ENCODE measurements at places on chromosomes 7 and 10.

DNA sequence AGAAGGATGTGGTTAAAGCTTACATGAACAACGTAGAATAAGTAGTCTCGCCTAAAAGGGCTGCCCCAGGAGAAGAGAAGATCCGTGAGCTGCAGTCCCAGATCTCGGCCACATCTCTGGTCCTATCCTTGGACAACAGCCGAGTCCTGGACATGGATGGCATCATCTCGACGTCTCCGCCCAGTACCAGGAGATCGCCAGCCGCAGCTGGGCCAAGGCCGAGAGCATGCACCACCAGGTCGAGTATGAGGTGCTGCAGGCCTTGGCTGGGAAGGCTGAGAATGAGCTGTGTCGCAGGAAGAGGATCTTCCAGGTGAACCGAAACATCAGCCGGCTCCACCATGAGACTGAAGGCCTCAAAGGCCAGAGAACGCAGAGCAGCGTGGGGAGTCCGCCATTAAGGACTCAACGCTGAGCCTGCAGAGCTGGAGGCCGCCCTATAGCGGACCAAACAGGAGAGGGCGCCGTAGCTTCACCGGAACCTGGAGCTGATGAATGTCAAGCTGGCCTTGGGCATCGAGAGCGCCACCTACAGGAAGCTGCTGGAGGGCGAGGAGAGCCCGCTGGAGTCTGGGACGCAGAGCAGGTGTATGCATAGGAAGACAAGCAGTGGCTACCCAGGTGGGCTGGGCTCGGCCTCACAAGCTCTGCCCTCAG lies 22.2 kb downstream of the LIPK start:
- DNase-seq, result peak; percentile 5

GRCh38 chr7:156419782-156420181 lies 220.8 kb upstream of the RNF32 start:
- no peak for DNase-seq

DNA sequence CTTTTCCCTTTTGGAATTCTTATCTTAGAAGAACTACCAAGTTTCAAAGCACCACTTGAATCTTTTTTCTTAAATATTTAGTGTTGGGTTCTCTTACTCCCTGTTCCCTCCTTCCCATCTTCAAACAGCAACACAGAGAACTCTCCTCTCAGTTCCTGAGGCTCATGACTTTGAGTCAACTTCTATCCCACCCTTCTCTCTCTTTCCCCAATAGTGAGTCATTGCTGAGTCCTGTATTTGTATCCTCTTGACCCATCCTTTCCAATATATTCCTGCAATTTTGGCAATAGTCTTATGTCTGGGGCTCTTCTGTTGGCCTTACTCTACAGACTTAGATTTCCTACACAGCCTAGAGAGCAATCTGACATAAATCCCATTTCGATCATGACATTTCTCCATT lies 20.8 kb upstream of the JCAD start:
- no peak for DNase-seq

DNA sequence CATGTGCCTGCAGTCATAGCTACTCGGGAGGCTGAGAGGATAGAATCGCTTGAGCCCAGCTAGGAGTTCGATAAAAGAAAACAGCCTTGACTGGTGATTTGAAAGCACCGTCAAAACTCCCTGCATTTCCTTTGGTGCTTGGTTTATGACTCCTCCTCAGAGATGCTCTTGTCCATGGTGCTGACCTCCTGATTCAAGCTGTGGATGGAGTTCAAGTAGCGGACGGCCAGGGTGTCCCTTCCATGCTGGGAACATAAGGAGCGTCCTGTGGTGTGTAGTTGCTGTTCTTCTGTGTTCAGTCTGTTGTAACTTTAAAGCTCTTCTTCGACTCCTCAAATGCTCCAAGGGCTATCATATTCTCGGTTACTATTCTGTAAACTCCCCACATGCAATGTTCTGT lies 382.5 kb upstream of the KIAA1217 start:
- DNase-seq, result peak; percentile 14

DNA sequence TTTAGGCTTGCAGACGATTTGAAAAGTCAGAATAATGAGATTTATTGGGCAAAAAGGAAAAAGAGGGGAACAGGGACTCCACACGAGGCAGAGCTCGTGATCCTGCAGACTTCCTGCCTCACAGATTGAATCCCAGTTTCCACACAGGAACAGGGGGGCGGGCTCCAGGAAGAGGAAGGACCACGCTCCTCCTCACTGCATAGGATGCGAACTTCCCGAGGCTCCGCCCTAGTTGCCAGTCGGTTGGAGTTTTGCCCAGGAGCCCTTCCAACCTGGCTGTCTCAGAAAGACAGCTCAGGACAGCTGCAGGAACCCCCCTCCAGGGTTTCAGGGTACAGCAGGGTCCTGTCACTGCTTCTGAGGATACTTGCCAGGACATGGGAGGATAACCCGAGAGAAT lies 488.3 kb upstream of the ADARB2 start:
- DNase-seq, result no peak

DNA sequence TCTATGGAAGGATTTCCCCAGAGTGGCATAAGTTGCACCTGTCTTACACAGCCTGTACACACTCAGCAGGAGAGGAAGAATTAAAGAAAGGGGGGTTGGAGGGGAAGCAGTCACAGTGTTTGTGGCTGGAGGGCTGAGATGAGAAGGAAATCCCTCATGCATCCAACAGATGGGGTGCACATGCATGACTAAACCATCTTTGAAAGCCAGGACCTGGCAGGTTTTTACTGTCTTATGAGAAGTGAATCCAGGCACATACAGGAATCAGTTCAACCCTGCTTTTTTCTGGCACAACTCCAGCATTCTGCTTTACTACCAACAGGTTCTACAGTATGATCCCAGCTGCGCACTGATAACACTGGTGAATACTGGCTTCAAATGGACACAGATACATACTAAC lies 107.7 kb downstream of the CACNA2D1 start:
- DNase-seq, result peak; percentile 13

- no peak for DNase-seq
Measured at GRCh38 chr10:46286991-46287693, at the start of gene ANTXRL. Gene ANTXRL (plus strand): TSS chr10:46286997. CDS start chr10:46287263, 266 bp downstream.

DNA sequence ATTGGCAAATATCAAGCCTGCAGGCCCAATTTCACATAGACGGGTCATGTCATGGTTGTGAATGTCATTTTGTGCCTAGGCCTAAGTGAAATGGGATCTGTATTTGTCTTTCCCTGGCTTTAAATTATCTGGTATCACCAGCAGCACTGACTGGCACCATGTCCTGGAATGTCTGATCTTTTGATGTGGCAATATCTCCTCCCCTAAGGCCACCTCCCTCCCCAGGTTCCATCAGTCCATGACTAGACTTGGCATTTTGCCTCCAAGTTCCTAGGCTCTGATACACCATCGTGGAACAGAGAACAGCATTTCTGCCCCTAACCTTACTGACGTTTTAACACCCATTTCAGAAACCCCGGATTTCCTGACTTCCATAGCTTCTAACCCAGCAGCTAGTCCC lies 513.9 kb downstream of the GALNT17 start:
- no peak for DNase-seq

DNA sequence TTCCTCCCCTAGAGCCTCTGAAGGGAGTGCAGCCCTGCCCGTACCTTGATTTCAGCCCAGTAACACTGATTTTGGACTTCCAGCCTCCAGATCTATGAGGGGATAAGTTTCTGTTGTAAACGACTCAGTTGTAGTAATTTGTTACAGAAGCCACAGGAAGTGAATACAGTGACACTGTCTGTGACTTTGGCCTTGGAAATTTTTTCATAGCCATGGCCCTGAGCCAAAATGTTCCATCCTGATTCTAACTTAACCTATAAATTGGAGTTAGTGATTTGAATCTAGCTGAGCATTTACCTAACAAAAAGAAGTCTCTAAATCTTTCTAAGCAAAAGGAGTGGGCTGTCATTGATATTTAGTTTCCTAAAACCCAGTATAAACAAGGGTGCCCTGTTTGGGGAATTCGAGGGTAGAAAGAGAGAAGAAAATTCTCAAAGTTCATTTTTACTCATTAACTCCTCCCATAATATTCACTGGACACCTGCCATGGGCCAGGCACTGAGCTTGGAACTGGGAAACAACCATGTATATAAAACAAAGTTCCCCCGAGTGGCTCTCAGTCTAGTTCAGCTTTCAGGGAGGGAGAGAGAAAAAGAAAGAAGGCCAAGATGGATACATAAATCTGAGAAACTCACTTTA lies 162.3 kb downstream of the SKIDA1 start:
- peak; percentile 17 for DNase-seq

- DNase-seq, result no peak
Measured at GRCh38 chr7:26337232-26337865, 45.7 kb downstream of the SNX10 start.

DNA sequence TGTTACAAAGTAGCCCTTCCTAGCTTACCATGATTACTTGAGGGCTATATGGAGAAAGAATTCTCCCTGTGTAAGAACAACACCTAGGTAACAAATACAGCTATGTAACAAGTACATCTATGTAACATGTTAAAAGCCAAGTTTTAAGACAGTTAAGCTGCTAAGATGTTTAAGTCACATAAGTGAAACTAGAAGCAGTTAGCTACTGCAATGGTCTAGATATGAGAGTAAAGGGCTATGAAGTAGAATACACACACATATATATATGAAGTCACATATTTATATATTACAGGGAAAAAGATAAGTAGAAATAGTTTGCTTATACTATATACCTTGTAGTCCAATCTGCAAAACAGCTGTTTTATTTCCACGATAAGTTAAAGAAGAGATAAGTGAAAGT lies 14.4 kb downstream of the POT1 start:
- no peak for DNase-seq

- DNase-seq, result no peak
Measured at GRCh38 chr7:124690840-124691239, 74.8 kb downstream of the GPR37 start.

GRCh38 chr7:139109983-139110411 lies 477 bp upstream of the ZC3HAV1 start:
- DNase-seq, result no peak

DNA sequence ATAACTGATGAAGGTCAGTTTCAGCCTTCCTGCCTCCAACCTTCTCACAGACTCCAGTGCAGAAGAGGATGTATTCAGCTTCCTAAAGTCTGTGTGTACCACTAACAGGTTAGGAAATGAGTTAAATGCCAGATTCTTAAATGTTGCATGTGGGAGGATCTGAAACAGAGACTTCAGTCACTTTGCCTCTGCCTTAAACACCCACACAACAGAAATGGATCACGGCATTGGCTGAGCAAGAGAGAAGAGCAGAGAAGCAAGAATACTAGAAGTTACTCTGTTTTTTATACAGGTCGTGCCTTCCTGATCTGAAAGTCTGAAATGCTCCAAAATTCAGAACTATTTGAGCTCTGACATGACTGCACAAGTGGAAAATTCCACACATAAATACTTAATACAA lies 98.9 kb upstream of the ARHGAP21 start:
- no peak for DNase-seq

DNA sequence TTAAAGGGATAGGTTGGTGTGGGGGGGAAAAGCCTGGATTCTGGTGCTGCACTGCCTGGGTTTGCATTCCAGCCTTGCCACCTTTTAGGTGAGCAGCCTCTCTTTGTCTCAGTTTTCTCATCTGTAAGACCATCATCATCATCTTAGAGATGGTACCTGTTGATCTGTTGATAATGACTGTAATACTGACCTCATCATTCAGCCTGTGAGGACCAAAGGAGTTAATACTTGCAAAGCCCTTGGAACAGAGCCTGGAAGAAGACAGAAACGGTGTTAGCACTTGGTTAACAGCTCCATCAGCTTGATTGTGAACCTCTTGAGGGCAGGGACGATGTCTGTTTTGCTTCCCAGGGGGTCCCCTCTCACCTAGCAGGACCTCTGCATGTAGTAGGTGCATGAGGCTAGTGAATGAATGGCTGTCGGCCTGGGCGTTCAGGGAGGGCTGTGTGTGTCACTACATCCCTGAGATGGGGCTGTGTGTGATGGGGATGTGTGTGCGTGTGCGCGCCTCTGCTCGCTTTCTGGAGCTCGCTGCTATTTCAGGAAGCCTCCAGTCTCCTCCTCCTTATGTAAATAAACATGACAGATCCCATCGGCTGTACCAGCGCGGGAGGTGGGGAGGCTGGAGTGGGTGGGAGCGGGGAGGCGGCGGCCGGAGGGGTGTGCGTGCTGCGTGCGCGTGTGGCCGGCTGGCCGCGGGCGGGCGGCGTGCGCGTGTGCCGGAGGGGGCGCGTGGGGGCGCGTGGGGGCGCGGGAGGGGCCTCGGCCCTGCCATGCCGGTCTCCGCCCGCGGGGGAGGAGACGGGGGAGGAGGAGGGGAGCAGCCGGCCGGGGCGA lies 61.2 kb downstream of the NEURL1 start:
- DNase-seq, result peak; percentile 55

GRCh38 chr7:26691886-26692285 lies 172.5 kb downstream of the SKAP2 start:
- DNase-seq, result no peak
